ENCODE measurements at places on chromosomes 3 and 15.

- no peak for DNase-seq
Measured at GRCh38 chr3:172104471-172105072, 65.2 kb downstream of the FNDC3B start.

GRCh38 chr3:58066842-58067241 is 58.6 kb downstream of the FLNB start:
- no peak for DNase-seq

- DNase-seq, result no peak
Measured at GRCh38 chr15:78067328-78068228, 9.9 kb downstream of the TBC1D2B start.

DNA sequence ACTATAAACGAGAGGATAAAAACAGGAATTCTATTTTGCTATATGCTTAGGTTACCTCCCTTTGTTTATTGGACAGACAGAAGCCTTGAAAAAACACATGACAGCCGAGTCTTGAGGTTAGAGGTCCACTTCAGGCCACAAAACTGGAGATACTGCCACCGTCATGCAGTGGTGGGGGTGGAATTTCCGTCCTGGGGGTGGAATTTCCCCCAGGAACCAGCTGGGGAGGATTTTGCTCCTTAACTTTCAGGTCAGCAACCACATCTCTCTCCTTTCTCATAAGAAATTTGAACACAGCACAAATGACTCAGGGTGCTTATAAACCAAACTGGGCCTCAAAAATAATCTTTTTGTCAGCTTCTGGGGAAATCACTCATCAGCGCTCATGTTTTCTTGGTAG is 545.8 kb upstream of the ADAMTS9 start:
- DNase-seq, result no peak

DNA sequence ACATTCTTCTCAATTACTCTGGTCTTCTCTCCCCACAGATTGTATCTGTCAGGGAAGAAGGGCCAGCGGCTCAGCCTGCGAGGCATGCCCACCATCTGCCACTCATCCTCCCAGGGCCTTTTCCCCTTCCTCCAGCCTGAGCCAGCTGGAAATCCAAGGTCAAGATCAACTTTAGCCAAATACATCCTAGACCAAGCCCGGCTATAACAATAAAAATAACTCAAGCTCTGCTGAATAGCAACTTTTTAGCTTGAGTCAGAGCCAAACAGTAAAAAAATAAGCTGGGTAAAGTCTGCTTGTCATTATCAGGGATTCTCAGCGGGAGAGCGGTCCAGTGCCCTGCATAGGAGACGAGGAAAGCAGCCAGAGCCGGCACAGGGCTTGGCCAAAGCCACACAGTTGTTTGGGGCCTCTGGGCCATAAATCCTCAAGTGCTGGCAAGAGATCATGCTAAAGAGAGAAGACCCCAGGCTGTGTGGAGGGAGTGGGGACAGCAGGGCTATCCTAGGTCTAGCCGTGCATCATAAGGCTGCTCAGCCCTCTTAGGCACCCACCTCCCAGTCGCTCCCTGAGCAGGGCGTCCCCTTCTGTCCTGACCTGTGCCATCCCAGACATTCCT is 76.2 kb upstream of the HERC1 start:
- no peak for DNase-seq

DNA sequence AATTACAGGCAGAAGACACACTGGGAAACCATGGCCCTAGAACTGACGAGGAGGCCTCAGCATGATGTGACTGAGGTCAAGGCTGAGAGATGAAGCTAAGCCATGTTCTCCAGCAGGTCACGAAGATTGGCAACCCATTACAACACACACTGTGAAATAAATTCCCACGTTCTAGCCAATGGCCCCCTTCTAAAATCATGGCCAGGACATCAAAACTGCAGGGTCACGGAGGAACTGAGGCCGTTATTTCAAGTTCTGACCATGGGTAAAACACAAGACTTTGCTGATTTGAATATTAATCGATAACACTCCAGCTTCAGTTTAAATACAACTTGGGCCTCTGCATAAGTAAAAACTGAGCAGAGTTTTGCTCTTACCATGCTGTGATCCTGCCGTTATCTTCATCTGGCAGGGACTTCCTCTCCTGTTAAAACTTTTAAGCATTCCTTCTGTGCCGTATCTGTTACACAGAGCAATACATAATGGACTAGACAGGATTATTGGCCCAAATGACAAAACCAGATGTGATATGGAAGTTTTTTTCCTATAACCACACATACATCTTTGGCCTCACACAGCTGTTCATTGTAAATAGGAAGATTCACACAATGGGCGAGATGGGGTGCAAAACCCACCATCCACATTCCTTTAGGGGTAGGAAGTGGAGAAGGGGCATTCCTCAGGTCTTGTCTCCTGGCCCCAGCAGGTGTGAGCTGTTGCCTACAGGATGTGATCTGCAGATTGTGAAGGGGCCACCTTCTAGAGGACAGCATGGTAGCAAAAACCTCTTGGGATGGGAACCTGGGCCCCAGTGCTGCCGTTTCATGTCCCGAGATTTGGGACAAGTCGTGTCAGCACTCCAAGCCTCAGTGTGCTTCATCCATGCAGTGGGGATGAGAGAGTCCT is 207.4 kb downstream of the OPA1 start:
- DNase-seq, result no peak

DNA sequence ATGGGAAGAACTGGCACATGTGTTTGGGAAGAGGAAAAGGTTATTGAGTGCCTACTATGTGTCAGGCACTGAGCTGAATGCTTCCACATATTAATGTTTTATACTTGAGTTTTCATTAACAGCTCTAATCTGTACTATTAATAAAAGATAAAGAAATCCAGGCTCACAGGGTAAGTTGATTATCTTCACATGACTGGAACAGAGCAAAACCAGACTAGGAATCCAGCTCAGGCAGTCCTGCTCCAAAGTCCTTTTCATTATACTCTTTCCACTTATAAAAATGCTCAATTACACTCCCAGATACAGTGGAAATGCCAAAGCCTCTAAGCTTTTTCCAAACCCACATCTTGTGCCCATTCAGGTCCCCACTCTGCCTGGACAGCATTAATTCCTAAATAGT is 97.6 kb downstream of the TNIK start:
- no peak for DNase-seq

GRCh38 chr3:47273564-47273963 is 9.0 kb downstream of the KIF9 start:
- no peak for DNase-seq

GRCh38 chr3:55512571-55513343 is 25.7 kb upstream of the WNT5A start:
- DNase-seq, result no peak

DNA sequence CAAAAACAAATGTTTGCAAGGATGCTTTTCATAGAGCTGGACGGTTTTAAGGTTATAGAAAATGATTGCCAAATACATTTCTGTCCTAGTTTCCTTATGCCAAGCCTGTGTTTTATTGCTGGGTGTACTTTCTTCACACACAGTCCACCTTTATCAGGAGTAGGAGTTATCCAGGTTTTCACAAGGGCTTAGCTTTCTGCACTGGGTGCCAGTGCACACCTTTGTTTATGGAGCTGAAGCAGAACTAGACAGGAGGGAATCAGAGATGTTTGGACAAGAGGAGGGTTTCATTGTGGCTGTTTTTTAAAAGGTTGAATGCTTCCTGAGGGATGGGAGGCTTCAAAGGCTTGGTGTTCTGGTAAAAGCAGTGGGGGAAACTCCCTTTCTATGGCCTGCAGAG is 29.5 kb upstream of the FAM3D start:
- no peak for DNase-seq

DNA sequence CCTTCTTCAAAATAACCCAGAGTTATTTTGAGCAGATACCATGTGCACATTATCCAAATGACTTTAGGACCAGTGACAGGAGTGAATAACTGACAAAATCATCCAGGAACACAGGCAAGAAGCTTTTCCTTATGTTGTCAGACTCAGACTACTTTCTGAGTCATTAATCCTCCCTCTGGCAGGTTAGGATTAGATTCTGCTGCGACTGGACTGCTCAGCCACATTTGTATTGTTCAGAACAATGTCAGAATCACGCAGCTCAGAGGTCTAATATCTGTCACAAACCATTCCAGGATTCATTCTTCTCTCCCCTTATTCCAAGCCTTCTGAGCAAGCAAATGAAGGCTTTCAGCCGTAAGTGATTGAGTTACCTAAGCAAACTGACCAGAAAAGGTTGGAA is 34.8 kb upstream of the FAM174B start:
- no peak for DNase-seq

DNA sequence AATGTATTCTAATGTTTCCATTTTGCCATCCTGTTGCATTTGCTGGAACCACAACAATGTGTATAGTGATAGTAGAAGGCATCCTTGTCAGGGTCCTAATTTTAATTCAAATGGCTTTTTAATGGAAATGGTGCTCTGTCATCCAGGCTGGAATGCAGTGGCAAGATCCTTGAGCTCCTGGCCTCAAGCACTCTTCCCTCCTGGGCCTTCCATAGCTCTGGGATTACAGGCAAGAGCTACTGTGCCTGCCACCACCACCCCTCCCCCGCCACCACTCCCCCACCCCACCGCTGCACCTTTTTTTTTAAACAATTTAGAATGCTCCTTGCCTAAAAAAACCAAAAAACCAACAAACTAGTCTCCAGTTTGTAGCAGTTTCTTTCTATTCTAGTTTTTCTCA is 15.2 kb upstream of the IQCF6 start:
- no peak for DNase-seq

DNA sequence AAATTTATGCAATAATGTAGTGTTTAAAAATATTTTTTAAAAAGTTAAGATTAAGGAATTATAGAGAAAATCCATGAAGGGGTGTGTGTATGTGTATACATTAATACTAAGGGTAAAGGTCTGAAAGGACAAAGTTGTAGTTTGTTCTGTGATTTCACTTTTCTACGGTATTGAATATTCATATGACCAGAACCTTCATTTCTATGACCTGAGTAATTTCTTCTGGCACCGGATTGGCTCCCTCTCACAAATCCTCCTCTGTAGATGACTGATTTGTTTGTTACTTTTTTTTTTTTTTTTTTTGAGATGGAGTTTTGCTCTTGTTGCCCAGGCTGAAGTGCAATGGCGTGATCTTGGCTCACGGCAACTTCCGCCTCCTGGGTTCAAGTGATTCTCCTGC is 20.9 kb downstream of the GMPS start:
- DNase-seq, result no peak

DNA sequence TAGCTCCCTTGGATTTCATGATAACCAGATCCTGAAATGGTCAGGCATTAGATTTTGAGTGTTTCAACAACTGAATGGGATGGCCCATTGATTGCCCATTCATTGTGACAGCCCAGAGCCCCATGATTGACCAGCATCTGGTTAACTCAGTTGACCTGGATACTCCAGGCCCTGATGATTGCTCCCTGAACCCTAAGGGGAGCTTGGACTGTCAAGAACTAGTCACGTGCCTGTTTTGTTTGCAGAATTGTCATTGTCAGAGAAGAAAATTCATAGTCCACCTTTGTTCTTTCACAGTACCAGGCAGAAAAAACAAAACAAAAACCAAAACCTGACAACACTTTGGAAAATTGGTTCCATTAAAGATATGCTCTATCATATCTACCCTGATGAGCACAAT is 241.3 kb upstream of the ONECUT1 start:
- no peak for DNase-seq

- no peak for DNase-seq
Measured at GRCh38 chr3:50015918-50016317, 72.8 kb upstream of the RBM5 start.

DNA sequence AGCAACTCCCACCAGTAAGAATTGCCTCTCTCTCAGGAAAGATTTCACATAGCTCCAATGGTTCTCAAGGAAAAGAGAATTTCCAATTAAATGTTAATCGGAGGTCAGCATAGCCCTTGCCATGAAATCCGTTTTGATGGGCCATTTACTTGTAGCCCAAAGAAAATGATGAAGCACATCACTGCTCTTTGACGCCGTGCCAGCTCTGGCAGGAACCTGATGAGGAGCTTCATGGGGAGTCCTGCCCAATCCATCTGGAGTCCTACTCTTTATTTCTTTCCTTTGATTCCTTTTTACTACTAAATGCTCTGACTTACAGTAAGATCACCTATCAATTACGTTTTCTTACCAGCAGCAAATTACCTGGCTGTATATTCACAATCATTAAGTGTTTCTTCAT is 84.7 kb downstream of the FGF12 start:
- DNase-seq, result no peak

DNA sequence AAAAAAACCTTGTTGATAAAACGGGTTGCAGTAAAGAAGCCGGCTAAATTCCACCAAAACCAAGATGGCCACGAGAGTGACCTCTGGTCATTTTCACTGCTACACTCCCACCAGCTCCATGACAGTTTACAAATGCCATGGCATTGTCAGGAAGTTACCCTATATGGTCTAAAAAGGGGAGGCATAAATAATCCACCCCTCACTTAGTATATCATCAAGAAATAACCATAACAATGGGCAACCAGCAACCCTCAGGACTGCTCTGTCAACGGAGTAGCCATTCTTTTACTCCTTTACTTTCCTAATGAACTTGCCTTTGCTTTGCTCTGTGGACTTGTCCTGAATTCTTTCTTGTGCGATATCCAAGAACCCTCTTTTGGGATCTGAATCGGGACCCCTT is 14.4 kb upstream of the CDC25A start:
- no peak for DNase-seq

GRCh38 chr3:167114619-167115018 is 265.5 kb downstream of the ZBBX start:
- no peak for DNase-seq

DNA sequence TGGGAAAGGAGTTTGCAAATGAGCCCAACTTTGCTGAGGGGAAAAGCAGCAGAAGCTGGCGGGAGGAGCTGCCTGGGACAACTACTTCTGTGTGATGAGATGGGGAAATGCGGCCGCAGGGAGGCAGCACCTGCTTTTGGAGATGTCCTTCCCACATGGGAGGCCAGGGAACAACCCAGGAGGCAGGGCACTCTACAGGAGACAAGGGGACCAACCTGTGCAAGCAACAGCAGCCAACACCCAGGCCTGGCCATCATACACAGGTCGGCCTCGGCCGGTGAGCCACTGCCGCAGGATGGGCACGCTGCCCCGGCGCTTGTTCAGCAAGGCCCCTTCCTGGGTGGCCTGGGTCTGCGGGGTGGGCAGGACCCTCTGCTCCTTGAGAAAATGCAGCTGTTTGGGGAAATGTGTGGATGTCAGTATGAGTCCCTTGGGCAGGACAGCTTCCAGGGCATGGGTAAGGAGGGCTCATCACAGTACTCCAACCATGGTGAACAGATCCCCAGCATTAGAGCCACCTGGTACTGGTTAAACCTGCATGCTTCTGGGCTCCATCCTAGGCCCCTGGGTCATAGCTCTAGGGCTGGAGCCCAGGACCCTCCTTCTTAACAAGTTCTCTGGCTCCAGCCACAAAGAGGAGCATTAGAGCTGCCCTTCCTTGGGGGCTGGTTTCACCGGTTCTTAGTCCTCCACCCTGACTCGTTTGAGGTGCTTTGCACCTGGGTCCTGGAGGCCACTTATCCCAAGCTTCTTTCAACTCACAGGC is 11.6 kb downstream of the EPB42 start:
- DNase-seq, result no peak

Data from stimulated activated CD4-positive, alpha-beta T cell treated with anti-CD3 and anti-CD28 coated beads, Interleukin-15, amount 100 ng/mL, for 1 hour (primary cell).